ENCODE measurements at places on chromosomes 13 and 19.

GRCh38 chr13:26534036-26534726 lies 23.3 kb upstream of the WASF3 start:
- H3K4me3 ChIP-seq: no peak overlapping the region
- no peak for DNase-seq
- H3K27ac ChIP-seq: no peak overlapping the region

DNA sequence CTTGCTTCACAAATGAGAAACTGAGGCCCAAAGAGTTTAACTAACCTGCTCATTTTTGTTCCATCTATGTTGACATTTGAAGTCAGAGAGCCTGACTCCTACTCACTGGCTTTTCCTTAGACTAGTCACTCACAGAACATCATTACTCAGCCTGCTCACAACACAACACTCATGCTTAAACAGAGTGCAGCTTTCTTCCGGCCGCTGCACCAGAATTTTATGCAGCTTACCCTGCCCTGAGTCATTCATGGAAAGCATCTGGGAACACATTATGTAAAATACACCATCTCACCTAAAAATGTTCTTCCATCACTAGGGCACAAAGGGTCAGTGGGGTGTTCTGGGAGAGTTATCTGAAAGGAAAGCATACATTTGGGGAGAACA lies 303.4 kb downstream of the SPRY2 start:
- H3K4me3 ChIP-seq: no peak overlapping the region
- no peak for DNase-seq
- no peak overlapping the region for H3K27ac ChIP-seq
- no peaks in the 10 kb centered on the region for H3K27me3 ChIP-seq

GRCh38 chr13:35978607-35979316 lies 152.4 kb downstream of the DCLK1 start:
- H3K4me1 ChIP-seq: no peaks in the 10 kb centered on the region
- H3K36me3 ChIP-seq: no peaks in the 10 kb centered on the region
- no peak overlapping the region for H3K4me3 ChIP-seq
- no peak for DNase-seq
- H3K27me3 ChIP-seq: no peaks in the 10 kb centered on the region

DNA sequence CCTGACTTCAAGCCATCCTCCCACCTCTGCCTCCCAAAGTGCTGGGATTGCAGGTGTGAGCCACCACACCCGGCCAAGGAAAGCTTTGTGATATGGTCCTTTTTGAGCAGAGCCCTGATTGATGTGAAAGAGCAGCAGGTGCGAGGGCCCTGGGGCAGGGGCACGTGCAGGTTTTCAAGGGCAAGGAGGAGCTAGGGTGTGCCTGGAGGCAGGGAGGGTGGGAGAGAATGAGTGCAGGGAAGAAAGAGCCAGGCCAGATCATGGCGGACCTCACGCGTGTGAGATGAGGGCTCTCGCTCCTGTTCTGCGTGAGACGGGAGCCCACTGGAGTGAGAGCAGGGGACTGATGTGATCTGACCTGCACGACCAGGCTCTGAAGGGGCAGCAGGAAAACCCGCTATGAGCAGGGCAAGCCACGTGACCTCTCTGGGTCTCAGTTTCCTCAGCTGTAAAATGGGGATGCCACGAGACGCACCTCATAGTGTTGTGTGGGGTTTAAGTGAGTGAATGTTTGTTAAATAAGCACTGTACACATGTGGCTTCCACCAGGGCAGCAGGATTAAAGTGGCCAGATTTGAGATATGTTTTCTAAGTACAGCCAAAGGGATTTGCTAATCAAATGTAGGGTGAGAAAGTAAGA lies 25.8 kb downstream of the FAAP24 start:
- peaks cover 6% of the 10 kb centered on the region for H3K27me3 ChIP-seq
- no peak overlapping the region for H3K4me3 ChIP-seq
- no peak for DNase-seq
- H3K27ac ChIP-seq: no peak overlapping the region
- peaks cover 5% of the 10 kb centered on the region for H3K4me1 ChIP-seq
- no peaks in the 10 kb centered on the region for H3K36me3 ChIP-seq

GRCh38 chr13:27854606-27855005 lies 62.3 kb downstream of the GSX1 start:
- no peaks in the 10 kb centered on the region for H3K36me3 ChIP-seq
- no peak overlapping the region for H3K4me3 ChIP-seq
- DNase-seq: no peak
- H3K4me1 ChIP-seq: no peaks in the 10 kb centered on the region
- no peak overlapping the region for H3K27ac ChIP-seq
